Suprapubic skin (tissue), 4 donors: ENCODE measurements at places on chromosomes 2 and 18. TPM values are rescaled to one million over a fixed set of nuclear protein-coding genes. Genes with fewer than 3 reads are reported as not detected.

- no peaks in the 10 kb centered on the region for H3K27me3 ChIP-seq
- H3K27ac ChIP-seq: no peak overlapping the region
- no peak for DNase-seq
- peaks cover 18% of the 10 kb centered on the region for H3K4me1 ChIP-seq
- no peak overlapping the region for H3K4me3 ChIP-seq
- H3K36me3 ChIP-seq: no peaks in the 10 kb centered on the region
These were observed 29.8 kb upstream of the DNMT3A start for GRCh38 chr2:25371253-25372241.

DNA sequence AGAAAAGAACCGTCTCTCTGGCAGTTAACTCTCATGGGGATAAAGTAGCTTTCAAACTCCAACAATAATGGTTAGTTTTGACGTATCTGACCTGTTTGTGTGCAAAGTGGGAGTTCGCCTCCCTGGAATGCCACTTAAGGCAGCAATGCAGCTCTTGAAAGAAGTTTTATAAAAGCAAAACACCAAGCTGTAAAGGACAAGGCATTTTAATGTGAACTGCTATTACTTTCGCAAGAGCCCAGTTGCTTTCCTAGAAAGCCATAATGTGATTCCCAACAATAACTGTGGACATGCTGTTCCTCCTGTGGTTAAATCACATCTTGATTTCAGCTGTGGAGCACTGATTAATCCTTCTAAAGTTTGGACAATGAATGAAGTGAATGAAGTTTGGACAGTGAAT lies 303.7 kb downstream of the PTPRM start:
- H3K4me1 ChIP-seq: peaks cover 16% of the 10 kb centered on the region
- H3K4me3 ChIP-seq: no peak overlapping the region
- no peak for DNase-seq
- no peak overlapping the region for H3K27ac ChIP-seq
- H3K36me3 ChIP-seq: no peaks in the 10 kb centered on the region
- H3K27me3 ChIP-seq: no peaks in the 10 kb centered on the region

Gene FAM237A
- total RNA-seq: not detected

Gene SLC20A1
- total RNA-seq: 23.4 TPM

Gene FBXO41
- total RNA-seq: 8.2 TPM

GRCh38 chr2:47272031-47272864 lies 117.1 kb upstream of the STPG4 start:
- DNase-seq: peak; percentile 87
- peak overlapping the region; percentile 40 for H3K4me3 ChIP-seq
- H3K36me3 ChIP-seq: no peaks in the 10 kb centered on the region
- H3K4me1 ChIP-seq: peaks cover 23% of the 10 kb centered on the region

DNA sequence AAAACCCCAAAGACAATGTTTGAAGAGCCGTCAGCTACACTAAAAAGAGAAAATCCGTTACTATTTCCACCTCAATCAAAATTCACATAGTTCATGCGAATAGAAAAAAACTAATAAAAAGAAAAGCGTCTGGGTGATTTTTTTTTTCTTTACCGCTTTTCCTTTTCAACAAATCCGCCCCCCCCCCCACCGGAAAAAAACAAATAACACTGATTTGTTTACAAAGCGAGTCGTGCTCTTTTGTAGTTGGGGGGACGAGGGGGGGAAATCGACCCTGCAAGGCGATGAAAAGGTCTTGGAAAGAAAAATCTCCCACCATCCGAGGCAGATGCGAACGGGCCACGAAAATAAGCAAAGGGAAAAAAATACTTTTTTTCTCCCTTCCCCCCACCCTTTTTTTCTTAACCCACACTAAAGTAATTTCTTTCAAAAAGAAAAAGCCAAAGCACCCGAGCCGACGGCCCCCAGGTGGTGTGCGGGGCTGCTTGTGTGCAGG lies 638 bp downstream of the ZNF521 start:
- DNase-seq: no peak
- H3K27me3 ChIP-seq: peaks cover 37% of the 10 kb centered on the region
- H3K36me3 ChIP-seq: no peaks in the 10 kb centered on the region
- H3K4me3 ChIP-seq: peak overlapping the region; percentile 55
- peak overlapping the region; percentile 96 for H3K27ac ChIP-seq

Gene TMEM18
- 24.6 TPM for total RNA-seq

GRCh38 chr18:71370671-71371445 lies 1082.0 kb downstream of the SOCS6 start:
- DNase-seq: no peak
- no peak overlapping the region for H3K27ac ChIP-seq
- no peaks in the 10 kb centered on the region for H3K36me3 ChIP-seq
- H3K27me3 ChIP-seq: no peaks in the 10 kb centered on the region
- no peaks in the 10 kb centered on the region for H3K4me1 ChIP-seq

Gene XIRP2
- total RNA-seq: not detected

Gene EEF1B2
- 431 TPM for total RNA-seq

DNA sequence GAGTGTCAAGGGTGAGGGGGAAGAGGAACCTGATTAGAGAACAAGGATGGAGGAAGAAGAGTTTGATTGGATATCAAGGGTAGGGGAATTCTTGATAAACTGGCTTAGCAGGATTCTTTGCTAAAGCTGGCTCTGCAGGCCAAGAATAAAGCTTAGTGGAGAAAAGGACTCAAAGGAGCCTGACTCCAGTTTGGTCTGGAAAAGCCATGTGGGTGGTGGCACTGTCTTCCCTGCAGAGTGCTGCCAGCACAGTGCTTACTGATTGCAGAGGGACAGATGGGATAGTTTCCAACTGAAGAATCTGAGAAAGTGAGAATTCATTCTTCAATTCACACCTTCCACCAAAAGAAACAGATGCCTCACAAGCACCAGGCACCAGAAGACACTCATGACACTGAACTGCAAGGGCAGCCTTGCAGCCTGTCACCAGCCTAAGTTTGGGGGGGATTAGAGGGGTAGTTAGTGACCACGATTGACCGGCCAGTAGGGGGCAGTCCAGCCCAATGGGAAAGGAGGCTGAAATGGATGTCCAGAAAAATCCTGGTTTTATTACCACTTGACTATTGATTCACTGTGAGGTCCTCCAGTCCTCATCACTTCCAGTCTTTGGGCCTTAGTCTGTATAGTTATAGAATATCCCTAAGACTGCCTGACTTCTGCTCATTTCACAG lies 334.5 kb downstream of the SMAD2 start:
- H3K36me3 ChIP-seq: no peaks in the 10 kb centered on the region
- H3K4me1 ChIP-seq: no peaks in the 10 kb centered on the region
- no peak overlapping the region for H3K27ac ChIP-seq
- DNase-seq: no peak
- H3K4me3 ChIP-seq: no peak overlapping the region
- peaks cover 17% of the 10 kb centered on the region for H3K27me3 ChIP-seq

Gene TRAF3IP1
- total RNA-seq: 10.5 TPM

Gene NPHP1
- total RNA-seq: 1.9 TPM

Gene INSIG2
- 14.9 TPM for total RNA-seq
